Activated T-helper 1 cell treated with anti-CD3 and anti-CD28 coated beads, Interleukin-2, amount 50 U/mL, for 16 hours (primary cell): ENCODE measurements at places on chromosomes 11 and 22.

DNA sequence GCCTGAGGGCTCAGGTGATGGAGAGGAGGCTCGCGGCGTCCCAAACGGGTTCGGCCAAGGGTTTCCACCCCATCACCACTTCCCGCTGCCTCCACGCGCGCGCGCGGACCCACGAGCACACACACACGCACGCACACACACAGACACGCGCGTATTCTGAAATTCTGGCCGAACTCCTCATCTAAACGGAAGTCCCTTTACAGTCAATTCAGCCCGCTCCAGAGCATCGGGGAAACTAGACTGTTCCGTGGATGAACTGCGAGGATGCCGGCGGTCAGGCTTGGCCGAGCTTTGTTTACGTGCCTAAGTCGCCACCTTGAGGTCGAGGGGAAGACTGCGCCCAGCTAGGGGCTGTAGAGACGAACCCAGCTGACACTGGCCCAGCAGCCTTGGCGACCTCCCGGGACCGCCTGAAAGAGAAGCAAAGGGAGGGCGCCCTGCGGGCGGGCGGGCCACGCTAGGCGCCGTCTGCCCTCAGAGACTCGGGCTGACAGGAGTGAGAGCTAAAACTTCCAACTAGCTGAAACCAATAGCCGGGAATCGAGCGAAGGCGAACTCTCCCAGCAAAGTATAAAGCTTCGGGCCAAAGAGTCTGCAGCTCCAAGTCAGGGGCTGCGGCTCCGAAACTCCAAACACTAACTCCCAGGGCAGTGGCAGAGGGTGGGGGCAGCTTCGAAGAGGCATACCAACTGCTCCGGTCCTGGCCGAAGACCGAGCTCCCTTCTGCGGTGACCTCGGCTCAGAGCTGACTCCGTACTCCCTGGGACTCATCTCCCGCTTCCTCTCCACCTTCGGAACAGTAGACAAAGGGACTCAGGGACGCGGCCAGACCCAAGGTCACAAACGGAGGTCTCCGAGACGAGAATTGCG lies 124.7 kb upstream of the C11orf58 start:
- DNase-seq, result no peak

DNA sequence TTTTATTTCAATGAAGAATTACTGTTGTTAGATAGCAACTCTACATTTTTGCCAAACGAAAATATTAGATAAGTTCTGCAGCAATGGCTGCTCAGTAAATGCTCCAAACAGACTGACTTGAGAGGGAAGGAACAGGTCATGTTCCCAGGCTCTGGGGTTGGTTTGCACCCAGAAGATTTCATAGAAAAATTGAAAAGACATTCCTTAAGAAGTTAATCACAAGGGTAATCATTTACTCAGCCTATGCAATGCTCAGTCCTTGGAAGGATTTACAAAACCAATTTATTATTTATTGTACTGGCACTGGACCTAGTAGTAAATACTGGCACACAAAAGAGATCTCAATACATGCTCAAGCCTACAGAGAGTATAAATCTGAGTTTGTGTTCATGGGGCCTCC lies 179.1 kb upstream of the MTNR1B start:
- no peak for DNase-seq

DNA sequence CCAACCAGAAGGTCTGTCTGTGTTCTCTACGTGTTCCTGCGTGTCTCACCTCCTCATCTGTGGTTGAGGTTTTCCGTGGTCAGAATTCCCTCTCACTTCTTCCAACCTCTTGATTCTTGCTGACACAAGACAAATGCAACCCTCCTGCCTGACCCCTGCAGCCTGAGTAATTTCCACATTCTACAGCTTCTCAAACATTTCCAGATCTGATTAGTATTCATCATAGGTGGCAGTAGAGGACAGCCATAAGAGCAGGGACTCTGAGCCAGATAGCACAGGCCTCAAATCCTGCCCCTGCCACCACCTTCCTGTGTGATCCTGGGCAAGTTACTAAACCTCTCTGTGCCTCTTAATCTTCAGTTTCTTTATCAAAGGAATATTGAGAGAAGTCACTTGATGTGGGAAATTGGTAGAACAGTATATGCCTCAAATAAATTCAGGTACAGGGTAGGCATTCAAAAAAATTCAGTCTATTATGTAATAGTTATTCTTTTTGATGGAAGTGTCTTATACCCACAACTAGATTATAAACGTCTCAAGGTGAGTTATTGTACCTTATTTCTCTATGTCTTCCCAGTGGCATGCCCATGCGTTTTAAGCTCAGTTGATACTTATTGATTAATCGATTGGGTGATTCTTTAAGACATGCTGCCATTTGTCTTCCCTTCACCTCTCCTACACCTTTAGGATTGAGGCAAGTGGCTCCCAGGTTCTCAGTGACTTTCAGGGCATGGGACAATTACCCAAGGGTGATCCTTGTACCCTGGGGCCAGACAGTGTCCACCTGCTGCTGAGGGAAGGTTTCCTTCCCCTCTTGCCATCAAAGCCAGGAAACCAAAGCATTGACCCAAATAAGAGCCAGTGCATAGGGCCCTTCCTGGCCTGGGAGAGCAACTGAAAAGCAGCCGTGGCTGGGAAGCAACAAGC lies 19.6 kb downstream of the POU2AF1 start:
- no peak for DNase-seq

DNA sequence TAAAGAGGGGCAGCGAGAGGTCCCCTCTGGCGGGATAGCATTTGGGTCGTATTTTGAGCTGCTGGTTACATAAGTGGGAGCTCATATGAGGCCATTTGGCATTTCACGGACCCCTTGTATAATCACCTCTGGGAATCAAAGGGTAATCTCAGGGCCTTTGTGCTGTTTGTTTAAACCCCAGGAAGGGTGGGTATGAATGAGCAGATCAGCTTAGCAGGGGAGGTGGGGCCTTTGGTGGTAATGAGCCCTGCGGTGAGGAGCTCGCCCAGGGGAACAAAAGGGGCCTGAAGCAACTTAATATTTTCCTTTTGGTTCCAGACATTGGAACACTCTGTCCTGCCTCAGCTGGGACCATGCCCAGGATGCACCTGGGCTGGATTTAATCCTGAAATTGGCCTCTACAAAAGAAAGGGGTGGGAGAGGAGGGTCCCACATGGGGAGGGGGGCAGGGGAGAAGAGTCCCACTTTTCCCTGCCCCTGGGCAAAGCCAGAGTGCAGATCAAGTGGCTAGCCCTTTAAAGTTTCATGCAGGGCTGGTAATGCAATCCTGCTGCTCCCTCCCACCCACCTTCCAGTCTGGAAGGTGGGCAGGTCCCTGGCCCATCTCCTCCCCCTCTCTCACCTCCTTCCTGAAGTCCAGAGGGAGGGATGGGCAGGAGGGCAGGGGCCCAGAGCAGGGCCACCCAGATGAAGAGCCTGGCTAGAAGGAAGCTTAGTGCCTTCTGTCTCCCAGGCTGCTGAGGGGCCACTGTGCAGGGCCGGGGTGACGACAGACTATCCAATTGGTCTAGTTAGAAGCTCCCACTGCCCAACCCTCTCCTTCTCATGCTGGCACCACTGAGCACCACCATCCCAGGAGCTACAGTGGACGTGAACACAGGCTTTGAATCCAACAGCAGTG lies 10.5 kb downstream of the TSKU start:
- DNase-seq, result no peak

GRCh38 chr11:125330462-125331325 lies 165.4 kb downstream of the FEZ1 start:
- no peak for DNase-seq

DNA sequence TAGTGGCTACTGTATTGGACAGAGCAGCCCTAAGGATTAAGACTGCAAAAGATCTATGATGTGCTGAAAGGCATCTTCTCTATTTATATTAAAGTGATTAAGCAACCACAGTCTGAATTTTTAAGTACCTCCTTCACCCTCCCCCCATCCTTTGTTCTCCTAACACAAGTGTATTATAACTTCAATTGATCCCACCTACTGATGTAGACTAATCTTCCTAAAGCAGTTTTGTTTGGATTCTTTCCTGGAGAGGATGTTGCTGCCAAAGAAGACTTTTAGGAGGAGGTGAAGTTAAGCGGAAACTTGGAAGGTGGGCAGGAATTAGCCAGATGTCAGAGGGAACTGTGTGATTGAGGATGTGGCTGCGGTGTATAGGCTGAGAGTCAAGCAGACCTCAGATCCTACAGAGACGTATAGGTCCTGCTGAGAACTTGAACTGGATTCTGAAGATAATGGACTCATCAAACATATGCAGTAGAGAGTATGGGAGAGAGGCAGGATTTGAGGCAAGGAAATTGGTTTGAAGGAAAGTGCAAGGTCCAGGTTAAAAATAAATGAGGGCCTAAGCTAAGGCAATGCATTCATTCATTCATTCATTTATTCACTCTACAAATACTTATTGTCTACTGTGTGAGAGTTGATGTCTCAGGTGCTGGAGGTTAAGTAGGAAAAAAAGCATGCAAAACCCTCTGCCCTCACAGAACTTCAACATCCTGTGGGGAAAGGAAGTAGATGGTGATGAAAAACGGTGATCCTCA lies 5.2 kb upstream of the RASSF10 start:
- DNase-seq, result no peak

DNA sequence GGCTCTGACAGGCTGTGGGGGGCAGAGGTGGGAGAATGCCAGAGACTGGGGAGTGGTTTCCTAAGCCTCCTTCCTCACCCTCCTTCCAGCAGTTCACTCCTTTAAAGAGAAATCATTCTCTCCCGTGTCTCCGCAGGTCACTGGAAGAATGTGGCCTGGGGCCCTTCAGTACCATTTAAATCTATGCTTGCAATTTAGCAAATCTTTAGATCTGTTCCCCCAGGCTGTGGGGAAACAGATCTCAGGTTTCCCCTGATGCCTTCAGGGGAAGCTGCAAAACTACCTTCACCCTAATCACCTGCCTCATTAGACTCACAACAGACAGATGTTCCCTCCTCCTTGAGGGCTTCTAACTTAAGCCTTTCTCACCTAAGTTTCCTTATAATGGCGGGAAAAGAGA lies 55.3 kb downstream of the KIRREL3 start:
- DNase-seq, result no peak

DNA sequence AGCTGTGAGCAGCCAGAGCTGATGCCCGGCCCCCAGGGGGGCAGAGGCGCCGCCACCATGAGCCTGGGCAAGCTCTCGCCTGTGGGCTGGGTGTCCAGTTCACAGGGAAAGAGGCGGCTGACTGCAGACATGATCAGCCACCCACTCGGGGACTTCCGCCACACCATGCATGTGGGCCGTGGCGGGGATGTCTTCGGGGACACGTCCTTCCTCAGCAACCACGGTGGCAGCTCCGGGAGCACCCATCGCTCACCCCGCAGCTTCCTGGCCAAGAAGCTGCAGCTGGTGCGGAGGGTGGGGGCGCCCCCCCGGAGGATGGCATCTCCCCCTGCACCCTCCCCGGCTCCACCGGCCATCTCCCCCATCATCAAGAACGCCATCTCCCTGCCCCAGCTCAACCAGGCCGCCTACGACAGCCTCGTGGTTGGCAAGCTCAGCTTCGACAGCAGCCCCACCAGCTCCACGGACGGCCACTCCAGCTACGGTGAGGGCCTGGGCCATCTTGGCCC lies 6.1 kb downstream of the CDC42EP1 start:
- DNase-seq, result no peak

- no peak for DNase-seq
Measured at GRCh38 chr11:101429703-101430540, 153.9 kb downstream of the TRPC6 start.

GRCh38 chr11:118086913-118087768 lies at the start of gene SMIM35:
TSS of gene SMIM35 (minus strand) at chr11:118086963. CDS start at chr11:118086757, 206 bp downstream.
- DNase-seq, result no peak

GRCh38 chr11:747158-748006 lies at the start of gene TALDO1:
TSS of gene TALDO1 (plus strand) at chr11:747464. CDS start at chr11:747482, 18 bp downstream.
- peak; percentile 50 for DNase-seq
